ENCODE measurements at places on chromosomes 12 and 14.

DNA sequence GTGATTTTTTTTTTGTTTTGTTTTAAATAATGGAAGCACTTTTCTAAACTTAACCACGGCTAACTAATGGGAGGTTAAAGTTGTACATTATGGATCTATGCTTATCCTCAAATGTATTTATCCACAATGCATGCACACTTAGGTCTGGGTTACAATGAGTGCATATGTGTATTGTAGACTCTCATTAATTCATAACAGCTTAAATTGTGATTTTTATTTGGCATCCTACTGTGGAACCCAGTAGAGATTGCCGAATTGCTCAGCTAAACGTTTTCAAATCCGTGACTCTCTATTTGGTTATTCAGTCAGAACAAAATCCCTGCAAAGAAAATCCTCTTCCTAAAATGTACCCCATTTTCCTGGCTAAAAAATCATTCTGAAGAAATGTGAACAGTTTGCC is 244.0 kb downstream of the SLC25A21 start:
- no peak for DNase-seq

- DNase-seq: no peak
These were observed 72.9 kb downstream of the C14orf132 start for GRCh38 chr14:96112032-96112431.

DNA sequence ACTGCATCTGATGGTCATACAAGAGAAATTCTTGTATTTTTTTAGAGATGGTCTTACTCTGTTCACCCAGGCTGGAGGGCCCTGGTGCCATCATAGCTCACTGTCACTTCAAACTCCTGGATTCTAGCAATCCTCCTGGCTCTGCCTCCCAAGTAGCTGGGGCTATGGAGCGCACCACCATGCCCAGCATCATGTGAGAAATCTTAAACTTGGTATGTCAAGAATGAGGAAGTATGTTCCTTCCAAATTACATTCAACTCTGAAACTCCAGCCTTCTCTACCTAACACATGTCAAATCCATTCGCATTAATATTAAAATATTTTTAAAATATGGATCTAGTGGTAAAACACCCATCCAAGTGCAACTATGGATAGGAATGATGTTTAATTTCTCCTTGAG is 27.5 kb upstream of the CDKN3 start:
- DNase-seq: no peak

DNA sequence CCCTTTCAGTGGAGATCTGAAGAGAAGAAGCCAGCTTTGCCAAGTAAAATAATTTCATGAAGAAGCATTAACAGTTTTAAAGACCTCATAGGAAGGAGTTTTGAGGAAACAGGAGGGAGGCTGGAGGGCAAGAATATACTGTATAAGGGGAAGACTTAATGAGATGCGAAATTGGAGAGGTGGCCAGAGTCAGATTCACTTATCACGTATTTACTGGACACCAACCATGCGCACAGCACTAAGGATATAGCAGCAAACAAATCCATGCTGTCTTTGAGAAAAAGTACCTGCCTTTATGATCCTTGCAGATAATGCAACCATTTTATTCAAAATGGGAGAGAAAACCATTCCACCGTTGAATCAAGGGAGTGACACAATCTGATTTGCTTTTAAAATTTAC is 100.3 kb downstream of the ERC1 start:
- DNase-seq: no peak

DNA sequence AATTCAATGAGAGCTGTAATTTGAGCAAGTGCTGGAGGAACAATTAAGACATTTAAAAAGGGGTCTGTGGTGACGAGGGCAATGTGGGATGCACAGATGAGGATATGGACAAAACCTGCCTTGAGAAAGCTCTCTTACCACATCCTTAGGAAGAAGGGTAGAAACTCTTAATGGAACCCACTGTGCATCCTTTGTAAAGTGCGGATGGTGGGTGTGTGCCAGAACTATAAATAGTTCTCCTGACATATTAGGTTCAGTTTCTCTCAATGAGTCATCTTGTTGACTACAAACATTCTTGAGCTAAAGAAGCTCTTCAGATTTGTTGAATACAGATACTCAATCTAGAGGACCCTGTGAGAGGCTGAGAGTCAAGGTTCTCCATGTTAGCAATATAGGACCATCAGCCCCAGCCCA is 106.1 kb upstream of the ANO4 start:
- no peak for DNase-seq

GRCh38 chr14:34052658-34053014 is 101.8 kb upstream of the EGLN3 start:
- DNase-seq: no peak

- no peak for DNase-seq
These were observed 688 bp upstream of the NECAP1 start for GRCh38 chr12:8081251-8081920.

- no peak for DNase-seq
These were observed 183.2 kb downstream of the GRIP1 start for GRCh38 chr12:66495709-66496108.

DNA sequence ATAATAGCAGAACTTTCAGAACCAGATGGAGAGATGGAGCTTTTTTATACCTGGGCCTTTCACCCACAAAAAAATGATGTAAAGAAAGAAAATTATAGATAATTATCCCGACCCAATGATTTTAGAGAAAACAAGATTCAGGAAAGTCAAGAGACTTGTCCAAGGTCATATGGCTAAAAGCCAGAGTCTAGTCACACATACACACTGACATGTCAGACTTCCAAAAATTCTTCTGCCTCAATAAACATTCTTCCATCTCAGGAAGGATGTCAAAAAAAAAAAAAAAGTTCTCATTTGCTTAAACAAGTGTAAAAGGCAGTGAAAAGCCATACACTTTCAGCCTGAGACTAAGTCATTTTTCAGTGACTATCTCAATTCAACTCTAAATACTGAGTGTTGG is 116.0 kb downstream of the PRICKLE1 start:
- no peak for DNase-seq

- no peak for DNase-seq
These were observed 16.7 kb upstream of the TTC9 start for GRCh38 chr14:70624972-70625371.

DNA sequence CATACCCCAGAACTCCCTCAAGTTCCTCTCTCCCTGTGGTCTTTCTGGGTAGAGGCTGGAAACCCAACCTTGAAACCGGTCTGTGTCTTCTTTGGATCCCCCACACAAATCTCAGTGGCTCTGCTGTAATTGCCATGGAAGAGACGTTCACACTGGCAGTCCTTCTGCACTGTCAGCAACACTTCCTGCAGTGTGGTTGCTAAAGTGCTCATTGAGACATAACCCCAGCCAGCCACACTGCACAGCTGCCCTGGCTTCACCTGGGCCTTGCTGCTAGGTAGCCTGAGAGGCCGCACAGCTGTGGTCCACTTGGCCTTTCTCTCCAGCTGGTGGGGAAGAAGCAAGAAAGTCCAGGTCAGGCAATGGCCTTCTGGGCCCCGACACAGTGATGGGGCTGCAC is 2.4 kb downstream of the GZMH start:
- no peak for DNase-seq

DNA sequence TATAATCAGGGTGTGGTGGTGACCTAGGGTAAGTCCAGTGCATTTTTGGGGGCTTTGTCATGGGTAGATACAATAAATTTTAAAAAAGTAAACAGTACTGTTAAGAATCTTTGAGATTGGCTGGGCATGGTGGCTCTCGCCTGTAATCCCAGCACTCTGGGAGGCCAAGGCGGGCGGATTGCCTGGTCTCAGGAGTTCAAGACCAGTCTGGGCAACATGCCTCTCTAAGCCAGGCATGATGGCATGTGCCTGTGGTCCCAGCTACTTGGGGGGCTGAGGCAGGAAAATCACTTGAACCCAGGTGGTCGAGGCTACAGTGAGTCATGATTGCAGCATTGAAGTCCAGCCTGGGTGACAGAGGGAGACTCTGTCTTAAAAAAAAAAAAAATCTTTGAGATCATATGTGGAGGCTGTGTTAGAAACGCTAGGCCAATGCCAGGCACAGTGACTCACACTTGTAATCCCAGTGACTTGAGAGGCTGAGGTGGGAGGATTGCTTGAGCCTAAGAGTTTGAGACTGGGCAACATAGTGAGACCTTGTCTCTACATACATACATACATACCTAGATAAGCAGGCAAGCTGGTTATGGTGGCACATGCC is 67.7 kb downstream of the PRKCH start:
- no peak for DNase-seq

DNA sequence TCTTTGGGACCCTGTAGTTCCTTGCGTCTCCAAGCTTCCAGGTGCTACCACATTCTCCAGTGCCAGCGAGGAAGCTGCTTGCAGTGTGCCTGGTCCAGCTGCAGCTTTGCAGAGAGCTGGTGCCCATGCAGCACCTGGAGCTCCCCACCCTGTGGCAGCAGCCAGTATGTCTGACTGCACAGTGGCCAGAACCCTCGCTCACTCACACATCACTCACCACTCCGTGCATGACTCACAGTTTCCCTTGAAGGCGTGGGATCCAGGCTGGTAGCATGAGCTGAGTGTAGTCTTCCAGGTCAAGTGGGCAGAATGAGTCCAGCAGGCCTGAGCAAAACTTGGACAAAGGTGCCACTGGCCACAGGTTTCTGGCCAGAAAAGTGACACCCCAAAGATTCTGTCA is 33.6 kb downstream of the SDR9C7 start:
- DNase-seq: no peak

DNA sequence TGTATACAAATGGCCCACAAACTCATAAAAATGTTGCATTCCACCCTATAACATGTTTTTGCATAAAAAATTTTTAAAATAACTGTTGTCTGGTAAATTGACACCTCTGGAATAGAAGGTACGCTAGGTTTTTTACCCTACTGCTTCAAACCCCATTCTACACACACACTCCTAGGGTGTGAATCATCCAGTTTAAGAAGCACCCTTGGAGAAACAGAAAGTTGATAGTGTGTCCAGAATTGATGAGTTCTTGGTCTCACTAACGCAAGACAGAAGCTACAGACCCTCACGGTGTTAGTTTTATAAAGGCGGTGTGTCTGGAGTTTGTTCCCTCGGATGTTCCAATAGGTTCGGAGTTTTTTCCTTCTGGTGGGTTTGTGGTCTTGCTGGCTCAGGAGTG is 158.5 kb downstream of the KLRB1 start:
- no peak for DNase-seq

- no peak for DNase-seq
These were observed 159.4 kb upstream of the GSC start for GRCh38 chr14:94929354-94929753.

- no peak for DNase-seq
These were observed 352.0 kb downstream of the BCAT1 start for GRCh38 chr12:24596768-24597388.

DNA sequence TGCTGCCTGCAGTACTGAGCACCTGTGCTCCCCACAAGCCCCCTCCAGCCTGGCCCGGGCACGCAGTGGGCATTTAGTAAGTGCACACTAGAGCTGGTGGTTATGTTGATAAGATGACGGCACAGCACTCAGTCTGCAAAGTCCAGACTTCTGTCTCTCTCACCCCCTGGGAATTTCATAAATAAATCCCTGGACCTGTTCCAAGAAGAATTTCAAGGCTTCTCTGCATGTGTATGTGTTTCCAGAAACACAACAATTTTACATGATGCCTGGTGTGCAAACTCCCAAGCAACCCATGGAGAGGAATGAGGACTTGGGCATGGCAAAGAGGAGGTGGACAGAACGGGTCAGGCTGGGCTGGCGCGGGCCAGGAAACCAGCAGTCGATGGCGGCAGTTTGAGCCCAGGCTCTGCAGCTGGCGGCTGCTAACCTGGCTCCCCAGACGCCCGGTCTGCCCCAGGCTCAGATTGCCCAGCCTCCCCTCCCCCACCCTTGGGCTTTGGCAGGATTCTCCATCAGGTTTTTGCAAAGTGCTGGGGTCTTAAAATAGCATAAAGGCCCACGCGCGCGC is 10.4 kb upstream of the ACVR1B start:
- DNase-seq: no peak

DNA sequence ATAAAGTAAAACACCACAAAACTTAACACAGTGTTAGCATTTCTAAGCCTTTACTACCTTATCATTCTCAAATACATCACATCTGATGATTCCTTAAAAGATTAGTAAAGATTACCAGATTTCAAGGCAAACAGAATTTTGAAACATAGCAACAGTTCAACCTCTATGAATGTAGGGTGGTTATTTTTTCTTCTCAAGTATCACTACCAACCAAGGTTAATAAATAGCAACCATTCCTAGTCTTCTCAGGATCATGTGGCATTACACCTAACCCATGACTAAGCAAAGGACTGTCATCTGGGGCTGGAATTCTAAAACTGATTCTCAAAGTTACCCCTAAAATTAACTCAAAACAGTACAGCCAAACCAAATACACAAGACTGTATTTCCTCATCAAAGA is 39.4 kb upstream of the CSRNP2 start:
- DNase-seq: no peak

GRCh38 chr12:64876388-64877071 is 52.1 kb downstream of the TBC1D30 start:
- DNase-seq: no peak

Measured in GM04503 (cell line).